CMK (cell line): ENCODE measurements at places on chromosomes 3 and 15.

DNA sequence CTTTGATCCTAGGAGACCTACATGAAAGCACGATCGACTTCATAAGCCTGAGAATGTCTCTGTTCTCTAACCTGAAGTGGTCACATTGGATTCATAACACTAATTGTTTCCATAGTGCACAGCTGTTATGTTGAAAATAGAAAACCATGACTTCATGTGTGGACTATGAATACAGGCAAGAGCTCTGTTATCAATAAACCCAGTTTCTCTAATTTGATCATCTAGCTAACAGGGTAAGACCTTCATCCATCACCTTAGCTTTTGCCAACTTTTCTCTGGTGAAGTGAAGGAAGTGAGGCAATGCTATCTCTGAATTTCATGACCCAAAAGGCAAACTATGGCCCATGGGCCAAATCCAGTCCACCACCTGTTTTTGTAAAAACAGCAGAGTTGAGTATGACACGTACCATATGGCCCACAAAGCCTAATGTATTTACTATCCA, 27.2 kb downstream of the ABI3BP start:
- no peak for DNase-seq

- DNase-seq: no peak
These were observed 2.4 kb downstream of the MB21D2 start for GRCh38 chr3:192915304-192915703.

DNA sequence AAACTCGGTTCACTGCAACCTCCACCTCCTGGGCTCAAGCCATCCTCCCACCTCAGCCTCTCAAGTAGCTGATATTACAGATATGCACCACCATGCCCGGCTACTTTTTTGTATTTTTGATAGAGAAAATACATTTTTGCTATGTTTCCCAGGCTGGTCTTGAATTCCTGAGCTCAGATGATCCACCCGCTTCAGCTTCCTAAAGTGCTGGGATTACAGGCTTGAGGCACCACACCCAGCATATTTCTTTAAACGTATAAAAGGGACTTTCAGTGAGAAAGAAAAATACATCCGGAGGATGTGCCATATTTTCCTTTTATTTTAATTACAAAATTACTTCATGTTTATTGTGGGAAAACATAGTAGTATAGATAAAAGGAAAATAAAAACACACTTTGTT, 55.2 kb downstream of the RPL39L start:
- no peak for DNase-seq

- no peak for DNase-seq
These were observed 340.5 kb upstream of the SATB1 start for GRCh38 chr3:18765662-18766061.

DNA sequence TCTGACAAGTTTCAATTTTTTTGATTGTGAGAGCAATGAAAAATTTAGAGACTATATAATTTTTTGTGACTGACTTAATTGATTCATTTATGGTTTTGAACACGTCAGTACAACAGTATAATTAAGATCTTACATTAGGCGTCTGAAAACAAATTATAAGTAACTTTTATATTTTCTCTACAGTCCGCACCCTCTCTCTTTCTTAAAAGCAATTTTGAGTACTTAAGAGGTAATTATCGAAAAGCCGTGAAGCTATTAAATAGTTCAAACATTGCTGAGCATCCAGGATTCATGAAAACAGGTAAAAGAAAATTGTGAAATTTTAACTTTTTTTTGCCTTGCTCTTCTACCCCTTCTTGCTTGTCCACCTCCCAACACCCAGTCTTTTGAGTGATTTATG, 34.9 kb downstream of the CNOT10 start:
- DNase-seq: no peak

- no peak for DNase-seq
These were observed 283.1 kb upstream of the NR2F2 start for GRCh38 chr15:96047255-96047931.

GRCh38 chr15:64141798-64142512, 9.6 kb upstream of the SNX22 start:
- DNase-seq: no peak

DNA sequence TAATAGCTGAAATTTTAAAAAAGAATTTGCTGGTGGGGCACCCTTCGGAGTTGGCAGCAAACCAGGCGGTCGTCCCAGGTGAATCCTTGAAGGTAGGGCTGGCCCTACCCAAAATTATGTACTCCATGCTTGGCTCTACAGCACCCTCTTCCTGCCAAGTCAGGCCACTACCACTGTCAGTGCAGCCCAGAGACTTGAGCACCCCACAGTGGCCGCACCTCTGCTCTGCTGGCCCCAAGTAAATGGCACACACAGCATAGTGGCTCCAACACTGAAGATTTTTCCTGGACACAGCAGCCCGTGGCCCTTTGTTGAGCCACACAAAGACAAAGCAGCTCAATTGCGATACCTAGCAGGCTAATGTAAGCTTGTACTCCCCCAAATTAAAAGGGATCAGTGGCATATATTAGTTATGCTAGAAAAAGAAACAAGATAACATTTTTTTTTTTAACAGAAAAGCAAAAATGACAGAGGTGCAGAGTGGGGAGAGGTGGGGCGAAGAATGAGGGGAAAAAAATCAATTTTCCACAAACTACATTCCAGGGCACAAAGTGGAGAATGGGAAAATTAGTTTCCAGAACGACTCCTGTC, 250.5 kb downstream of the UACA start:
- DNase-seq: peak; percentile 68

GRCh38 chr15:47987908-47988532, 132.8 kb upstream of the SLC24A5 start:
- peak; percentile 2 for DNase-seq

DNA sequence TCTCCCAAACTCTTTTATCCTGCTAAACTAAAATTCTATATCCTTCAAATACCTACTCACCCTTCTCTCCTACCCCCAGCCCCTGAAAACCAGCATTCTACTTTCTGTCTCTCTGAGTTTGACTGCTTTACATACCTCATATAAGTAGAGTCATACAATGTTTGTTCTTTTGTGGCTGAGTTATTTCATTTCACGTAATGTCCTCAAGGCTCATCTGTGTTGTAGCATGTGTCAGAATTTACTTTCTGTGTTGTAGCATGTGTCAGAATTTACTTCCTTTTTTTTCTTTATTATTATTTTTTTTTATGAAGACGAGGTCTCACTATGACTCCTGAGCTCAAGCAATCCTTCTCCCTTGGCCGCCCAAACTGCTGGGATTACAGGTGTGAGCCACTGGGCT, 20.1 kb downstream of the IFT122 start:
- no peak for DNase-seq

- no peak for DNase-seq
These were observed 485.2 kb downstream of the ROBO2 start for GRCh38 chr3:77524946-77525682.

DNA sequence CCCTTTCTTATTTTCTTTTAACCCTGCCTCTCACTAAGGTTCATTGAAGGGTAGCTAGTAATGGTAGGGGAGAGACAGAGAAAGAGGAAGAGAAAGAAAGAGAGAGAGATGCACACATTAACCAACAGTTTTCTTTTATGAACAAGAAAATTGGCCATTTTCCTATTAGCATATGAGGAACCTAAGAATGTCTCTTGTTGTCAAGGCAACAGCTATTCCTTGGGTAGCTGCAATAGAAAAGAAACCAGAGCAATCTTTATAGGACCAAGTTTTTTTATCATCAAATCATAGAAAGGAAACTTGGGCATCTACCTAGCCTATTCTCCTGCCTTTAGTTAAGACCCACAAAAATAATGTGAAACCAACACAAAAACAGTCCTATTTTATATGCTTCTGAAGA, 15.0 kb upstream of the CCDC39 start:
- no peak for DNase-seq

GRCh38 chr3:170714562-170715535, 129.0 kb upstream of the SLC7A14 start:
- DNase-seq: no peak

- DNase-seq: no peak
These were observed 205.4 kb downstream of the PDZRN3 start for GRCh38 chr3:73419179-73419803.

DNA sequence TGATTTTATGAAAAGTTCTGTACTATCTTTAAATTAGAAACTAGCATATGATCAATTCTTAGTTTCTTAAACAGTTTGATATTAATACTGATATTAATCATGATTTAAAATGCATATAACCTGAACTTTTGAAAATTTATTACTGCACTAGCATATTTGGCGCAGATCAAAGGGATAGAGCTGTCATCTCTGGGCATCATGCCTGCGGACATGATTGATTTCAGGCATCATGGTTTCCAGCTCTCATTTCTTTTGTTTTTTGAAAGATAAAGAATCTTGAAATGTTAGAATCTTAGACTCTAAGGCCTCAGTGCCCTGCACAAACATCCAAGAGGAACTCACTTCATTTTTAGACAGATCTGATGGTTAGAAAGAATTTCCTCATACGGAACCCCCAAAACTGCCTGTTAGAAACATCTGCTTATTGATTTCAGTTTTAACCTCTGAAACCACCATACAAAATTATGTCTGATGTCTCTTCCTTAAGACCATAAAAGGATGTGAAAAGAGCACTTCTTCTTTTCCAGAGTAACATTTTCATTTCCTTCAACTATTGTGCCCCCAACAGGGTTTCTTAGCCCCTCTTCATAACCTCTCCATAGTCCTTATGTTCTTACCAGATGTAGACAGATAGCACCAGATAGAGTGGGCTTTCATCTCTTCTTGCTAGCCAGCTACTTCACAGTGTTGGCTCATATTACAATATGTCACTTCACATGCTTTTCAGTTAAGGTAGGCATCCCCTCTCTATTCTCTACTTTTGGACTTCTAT, 110.8 kb downstream of the BBX start:
- no peak for DNase-seq

DNA sequence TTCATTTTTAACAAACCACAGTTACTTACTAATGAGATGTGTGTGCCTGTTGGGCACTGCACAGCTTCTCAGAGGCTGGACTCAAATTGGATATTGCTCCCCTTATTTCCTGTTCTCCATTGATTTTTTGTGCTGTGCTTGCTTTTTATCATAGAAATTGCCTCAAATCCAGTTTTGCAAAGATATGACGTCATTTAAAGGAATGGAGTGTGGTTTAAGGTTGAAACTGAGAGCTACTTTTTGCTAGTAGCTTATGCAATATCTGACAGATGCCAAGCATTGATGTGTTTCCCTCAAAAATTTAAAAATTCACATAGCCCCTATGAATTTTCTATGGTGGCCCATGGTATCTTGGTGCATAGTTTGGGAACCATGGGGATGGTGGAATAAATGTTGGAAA, 67.7 kb upstream of the ROPN1 start:
- DNase-seq: no peak

GRCh38 chr15:93071469-93071936, 17.5 kb downstream of the RGMA start:
- no peak for DNase-seq

DNA sequence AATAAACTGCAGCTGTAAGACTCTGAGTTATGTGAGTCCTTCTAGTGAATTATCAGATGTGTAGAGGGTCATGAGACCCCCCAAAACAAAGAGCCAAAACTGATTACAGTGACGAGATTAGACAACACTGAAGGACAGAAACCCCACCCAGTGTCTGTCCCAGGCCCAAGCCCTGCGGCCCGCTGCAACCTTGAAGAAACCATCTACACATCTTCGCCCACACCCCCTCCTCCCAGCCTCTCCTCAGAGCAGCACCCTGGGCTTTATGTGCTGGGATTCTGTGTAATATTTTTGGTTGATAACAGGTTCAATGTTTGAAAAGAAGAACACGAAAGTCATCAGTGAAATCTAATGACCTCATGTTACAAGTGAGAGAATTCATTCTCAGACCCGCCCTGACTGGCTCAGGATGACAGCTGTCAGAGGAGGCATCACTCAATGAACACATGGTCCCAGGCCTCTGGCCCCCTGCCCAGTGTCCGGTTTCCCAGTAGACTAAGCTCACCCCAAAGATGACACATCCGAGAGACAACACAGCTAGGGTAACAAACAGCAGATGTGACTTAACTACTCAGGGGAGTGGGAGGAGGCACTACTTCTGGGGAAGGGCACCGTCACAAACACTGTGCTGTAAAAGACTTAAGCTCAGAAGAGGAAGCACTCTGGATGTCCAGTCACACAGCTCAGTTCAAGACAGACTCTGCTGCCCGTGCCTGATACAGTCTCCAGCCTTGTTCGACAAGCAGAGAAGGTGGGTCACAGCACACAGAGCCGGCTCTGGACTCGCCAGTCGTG, 48.9 kb downstream of the NIPA2 start:
- DNase-seq: no peak

- DNase-seq: no peak
These were observed 24.8 kb downstream of the CBLB start for GRCh38 chr3:105843994-105844393.

GRCh38 chr3:105518806-105519418, 152.2 kb downstream of the ALCAM start:
- peak; percentile 5 for DNase-seq

DNA sequence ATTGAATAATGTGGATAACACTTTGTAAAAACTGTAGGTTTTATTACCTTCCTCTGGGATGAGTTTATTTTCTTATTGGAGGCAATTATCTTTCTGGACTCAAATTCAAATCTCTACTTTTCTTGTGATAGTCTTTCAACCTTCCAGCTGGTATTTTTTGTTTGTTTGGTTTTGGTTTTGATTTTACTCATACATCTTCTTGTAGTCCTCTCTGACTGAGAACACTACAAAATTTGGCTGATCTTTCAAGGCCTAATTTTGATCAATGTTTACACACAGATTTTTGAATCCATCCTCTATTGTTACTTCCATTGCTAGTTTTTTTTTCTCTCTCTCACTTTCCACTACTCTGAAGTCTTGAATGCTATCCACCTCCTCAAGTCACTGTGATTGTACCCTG, 303.8 kb upstream of the NECTIN3 start:
- DNase-seq: no peak

GRCh38 chr15:79117442-79118204, 27.0 kb upstream of the RASGRF1 start:
- DNase-seq: no peak

DNA sequence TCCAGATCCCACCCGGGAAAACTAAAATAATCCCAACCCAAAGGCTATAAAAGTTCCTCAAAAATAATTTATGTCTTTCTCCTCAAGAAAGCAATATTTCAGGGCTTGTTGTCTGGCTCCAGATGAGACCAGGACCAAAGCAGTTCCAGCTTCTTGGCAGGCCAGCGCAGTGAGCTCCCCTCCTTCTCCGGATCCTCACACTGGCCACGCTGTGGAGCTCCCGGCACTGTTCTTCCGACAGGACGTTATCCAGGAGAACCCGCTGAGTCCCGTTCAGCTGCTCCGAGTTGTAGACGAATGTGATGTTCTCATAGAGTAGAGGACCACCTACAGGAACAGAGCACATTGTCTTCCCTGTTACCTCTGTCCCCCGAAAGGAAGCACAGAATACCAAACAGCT, 146.3 kb downstream of the P3H2 start:
- DNase-seq: no peak
